Naive B cell (primary cell): ENCODE measurements at places on chromosomes 5 and 9.

GRCh38 chr9:79023134-79023580 is 548.6 kb upstream of the TLE4 start:
- DNase-seq: no peak

GRCh38 chr5:17991775-17992174 is 357.5 kb downstream of the TAF11L14 start:
- no peak for DNase-seq

DNA sequence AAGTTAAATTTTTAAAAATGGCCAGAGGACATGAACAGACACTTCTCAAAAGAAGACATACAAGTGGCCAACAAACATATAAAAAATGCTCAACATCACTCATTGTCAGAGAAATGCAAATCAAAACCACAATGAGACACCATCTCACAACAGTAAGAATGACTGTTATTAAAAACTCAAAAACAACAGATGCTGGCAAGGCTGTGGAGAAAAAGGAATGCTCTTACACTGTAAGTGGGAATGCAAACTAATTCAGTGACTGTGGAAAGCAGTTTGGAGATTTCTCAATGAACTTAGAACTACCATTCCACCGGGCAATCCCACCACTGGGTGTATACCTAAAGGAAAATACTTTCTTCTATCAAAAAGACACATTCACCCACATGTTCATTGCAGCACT is 168.5 kb upstream of the PIK3R1 start:
- DNase-seq: no peak

DNA sequence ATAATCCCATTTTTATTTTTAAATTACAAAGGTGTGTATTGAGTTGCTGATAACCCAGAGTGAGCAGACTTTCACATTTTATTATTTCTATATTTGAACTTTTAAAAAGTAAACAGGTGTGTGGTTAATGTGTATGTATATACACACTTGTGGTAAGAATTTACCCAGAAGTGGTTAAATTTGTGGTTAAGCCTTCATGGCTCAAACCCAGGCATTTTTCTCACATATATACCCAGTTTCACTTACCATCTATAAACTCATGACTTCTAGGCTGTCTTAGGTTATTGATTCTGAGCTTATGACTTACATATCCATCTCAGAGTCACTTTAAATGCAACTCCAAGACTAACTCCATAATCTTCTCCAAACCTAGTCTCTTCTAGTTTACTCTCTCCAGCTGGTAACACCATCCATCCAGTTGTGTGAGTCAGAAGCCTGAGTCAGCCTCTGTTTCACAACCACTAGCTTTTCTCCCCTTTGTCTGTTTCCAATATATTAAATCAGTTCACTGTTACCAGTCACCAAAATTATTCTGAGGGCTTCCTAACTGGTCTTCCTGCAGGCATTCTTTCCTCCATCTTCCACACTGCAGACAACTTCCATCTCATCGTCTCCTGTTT is 20.2 kb downstream of the ZBED3 start:
- DNase-seq: no peak
